Effector CD8-positive, alpha-beta T cell (primary cell): ENCODE measurements at places on chromosomes 3 and 15.

DNA sequence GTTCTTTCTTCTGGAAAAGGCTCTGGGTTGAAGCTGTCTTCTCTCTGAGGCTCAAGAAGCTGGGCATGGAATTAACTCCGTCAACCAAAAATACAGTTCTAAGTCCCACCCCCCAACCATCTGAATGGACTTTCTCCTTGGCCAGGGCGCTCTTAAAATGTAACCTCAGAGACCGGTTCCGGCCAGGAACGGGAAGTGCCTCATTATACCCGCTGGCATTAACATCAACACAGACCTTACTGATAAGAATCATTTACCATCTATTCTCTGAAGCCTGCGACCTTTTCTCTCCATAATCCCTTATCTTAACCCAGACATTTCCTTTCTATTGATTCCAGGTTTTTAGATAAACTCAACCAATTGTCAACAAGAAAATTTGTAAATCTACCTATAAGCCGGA lies 64.7 kb downstream of the ATP1B3 start:
- DNase-seq = no peak

DNA sequence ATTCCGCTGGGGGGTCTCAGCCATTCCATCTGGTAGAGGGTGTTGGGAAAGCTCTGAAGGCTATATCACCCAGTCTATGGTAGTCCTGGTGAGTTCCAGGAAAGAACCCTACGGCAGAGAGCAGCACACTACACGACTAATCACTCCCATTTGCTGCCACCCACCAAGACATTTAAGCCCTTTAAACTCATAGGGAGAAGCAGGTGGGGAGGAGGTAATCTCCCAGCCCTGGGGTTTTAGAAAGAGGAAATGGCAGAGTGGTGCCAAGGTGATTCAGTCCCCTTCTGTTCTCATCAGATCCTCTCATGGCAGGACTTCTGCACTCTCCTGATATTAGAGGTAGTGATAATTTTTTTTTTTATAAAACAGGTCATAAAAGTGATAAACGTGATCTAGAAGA lies 10.6 kb upstream of the VWA5B2 start:
- no peak for DNase-seq

- DNase-seq = no peak
Observed at GRCh38 chr3:177687291-177687690, 490.0 kb upstream of the TBL1XR1 start.

GRCh38 chr15:101016581-101016980 lies 97.4 kb downstream of the LRRK1 start:
- no peak for DNase-seq

GRCh38 chr15:53910236-53910849 lies 67.9 kb upstream of the UNC13C start:
- DNase-seq = no peak

- no peak for DNase-seq
Observed at GRCh38 chr3:179450901-179451264, 387 bp downstream of the GNB4 start.

DNA sequence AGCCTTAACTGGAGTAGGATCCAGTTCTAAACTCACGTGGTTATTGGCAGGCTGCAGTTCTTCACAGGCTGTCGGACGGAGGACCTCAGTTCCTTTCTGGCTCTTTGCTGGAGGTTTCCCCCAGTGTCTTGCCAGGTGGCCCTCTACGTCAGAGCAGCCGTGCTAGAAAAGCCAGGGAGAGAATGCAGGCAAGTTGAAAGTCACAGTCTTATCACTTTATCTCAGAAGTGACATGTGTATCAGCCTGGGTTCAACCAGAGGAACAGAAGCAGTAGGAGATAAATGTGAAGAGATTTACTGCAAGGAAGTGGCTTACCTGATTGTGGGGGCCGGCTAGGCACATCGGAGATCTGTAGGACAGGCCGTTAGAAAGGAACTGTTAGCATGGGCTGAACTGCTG lies 125.3 kb upstream of the BNIP2 start:
- DNase-seq = no peak

GRCh38 chr15:83250781-83251180 lies 33.7 kb downstream of the BNC1 start:
- no peak for DNase-seq

DNA sequence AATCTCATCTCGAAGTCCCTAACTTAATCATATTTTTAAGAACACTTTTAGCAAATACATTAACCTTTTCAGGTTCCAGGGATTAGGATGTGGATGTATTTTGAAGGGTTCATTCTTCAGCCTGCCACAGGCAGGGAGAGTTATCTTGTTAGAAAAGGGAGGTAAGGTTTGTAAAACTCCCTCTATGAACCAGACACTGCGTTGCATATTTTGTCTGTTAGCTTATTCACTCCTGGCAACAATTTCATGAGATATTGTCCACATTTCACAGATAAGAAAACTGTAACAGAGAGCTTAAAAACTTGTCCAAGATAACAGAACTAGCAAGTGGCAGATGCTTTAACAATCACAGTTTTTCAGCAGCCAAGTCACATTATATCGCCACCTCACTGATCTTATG lies 155.4 kb downstream of the DIPK2A start:
- no peak for DNase-seq

GRCh38 chr3:143822798-143823197 lies 25.5 kb downstream of the SLC9A9 start:
- no peak for DNase-seq

DNA sequence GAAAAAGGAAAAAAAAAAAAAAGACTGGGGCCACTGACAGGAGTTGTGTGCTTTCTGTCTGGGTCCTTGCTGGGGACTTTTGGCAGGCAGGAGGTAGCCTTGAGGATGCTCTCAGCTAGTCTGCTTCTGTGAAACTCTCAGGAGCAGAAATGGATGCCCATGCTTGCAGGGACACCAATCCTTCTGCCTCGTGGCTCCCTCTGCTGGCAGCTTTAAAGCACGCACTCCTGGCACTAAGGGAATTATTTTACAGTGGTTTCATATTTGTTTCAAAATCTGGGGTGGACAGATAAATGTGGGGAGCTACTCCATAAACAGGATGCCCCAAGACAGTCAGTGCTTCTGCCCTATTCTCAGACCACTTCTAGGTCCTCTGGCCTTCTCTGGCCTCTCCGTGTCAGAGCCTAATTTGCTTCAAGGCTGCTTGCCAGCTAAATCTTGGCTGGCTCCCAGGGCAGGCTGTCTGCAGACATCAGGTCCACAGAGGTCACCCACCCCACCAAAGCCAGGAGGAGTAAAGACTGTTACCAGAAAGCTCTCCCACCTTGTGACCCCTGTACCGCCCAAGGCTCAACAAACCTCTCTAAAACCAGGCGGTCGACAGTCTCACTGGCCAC lies 17.1 kb downstream of the TRAIP start:
- peak; percentile 62 for DNase-seq

DNA sequence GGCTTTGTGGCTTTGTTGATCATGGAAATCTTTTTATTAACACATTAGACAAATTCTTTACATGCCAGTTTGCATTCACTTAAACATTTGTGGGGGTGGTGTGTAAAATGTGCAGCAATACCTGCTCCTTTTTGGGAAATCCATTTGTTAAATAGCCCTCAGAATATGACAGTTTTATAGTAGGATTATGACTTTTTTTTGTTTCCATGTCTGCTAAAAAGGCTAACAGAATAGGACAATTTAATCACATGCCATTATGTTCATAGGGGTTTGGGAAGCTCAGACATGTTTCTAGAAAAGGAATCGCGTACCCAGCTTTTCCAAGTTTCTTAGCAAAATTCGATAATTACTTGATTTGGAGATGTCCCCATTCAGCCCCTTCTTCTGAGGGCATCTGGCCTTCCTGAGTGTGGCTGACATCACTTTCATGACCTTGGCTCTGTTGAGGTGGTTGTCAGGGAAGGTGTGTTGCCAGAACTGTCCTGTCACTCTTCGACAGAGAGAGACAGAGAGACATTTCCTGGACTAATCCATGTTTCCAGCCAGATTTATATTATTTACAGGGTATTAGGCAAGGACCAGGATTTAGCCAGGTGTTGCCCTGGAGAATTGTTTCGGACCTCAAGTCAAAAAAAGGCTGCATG lies 126.4 kb downstream of the PTPRG start:
- no peak for DNase-seq

- no peak for DNase-seq
Observed at GRCh38 chr3:94303897-94304296, 241.0 kb downstream of the NSUN3 start.

DNA sequence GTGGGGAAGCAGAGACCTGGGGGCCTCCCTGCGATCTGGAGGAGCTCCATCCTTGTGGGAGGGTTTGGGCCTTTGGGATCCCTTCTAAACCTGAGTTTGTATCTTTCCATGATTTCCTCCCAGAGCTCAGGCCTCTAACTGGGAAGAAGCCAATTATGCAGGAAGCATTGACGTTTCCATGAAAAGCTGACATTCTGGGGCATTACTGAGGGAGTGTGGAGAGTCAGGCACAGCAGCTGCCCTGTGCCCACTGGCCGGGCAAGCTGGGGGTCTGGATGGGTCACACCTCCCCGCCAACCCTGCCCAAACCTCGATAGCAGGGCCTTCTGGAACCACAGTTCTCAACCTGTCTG lies 74.9 kb downstream of the EFCAB12 start:
- DNase-seq = no peak

DNA sequence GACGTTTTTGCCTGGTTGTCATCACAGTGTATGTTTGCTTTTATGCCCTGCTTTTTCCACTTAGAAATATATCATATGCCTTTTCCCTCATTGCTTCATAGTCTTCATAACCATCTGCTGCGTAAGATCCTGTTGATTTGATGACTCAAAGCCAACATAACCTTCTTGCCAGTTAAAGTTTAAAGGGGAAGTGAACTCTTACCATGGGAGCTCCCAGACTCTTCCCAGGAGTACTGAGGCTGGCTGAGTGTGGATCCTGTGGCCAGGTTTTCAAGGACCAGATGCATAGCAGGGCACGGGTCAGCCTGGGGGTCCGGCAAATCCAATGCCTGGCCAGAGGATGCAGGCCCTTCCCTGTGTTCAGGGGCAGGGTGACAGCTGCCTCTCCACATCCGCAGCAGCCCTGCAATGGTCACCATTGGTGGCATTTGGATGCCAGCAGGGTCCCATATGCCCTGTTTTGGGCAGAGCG lies 42.0 kb upstream of the SACM1L start:
- no peak for DNase-seq

- no peak for DNase-seq
Observed at GRCh38 chr3:111278959-111279358, 207.3 kb downstream of the NECTIN3 start.

DNA sequence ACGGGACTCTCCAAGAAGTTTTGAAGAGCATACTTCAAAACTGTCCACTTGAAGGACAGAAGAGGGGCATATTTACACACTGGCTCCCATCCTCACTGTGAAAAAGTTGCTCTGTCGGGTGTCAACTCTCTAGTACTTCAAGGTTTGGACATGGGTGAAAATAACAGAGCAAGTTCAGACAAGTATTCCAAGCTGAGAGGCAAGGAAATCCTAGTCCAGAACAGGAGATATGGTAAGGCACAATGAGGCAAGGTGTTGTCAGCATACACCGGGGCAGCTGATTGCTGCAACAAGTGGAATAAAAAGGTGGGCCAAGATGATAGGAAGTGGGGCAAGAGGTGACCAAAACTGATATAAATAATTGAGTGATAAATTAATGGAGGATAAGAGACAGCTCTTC lies 4.8 kb upstream of the TFDP2 start:
- no peak for DNase-seq

GRCh38 chr15:66456211-66456610 lies 41.4 kb downstream of the SNAPC5 start:
- DNase-seq = no peak

- DNase-seq = no peak
Observed at GRCh38 chr15:78645009-78645408, 4.0 kb upstream of the CHRNB4 start.
